ENCODE measurements at places on chromosomes 6 and 20.

DNA sequence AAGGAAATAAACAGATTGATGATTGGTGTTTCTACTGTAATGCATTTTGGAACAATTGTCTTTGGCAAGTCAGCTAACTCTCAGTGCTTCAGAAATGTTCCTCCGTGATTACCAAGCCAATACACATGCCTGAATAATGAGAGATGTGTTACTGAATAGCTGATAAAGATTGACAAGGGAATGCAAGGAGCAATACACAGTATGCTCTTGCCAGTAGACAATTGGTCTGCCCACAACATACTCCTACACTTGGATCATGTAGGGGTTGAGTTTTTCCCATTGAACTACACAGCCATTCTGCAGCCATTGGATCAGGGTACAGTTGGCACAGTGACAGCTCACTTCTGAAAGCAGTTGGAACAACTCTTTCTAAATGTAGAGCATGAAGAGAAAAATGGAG is 5.6 kb upstream of the GJB7 start:
- no peak for DNase-seq

DNA sequence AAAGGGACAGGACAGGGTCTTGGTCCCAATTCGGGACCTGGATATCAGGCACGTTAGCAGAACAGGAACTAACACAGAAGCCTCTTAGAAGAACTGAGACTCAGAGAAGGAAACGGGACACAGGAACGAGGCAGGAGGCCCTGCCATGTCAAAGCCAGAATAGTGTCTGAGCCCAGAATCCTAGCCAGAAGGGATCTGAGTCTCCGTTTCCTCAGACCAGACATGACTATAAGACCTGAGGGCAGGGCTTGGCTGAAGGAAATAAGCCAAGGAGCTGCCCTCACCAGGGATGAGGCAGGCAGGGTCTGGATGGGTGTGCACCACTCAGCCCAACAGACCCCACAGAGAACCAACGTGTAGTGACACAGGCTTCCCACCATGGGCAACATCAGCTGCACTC is 40.3 kb downstream of the TRERF1 start:
- DNase-seq, result no peak

GRCh38 chr20:57996936-57997890 is 231.2 kb downstream of the ANKRD60 start:
- DNase-seq, result no peak

- DNase-seq, result no peak
Observed at GRCh38 chr20:49814057-49814694, 1.5 kb downstream of the SLC9A8 start.
